Ascending aorta (tissue), 2 donors: ENCODE measurements at places on chromosomes 6 and 20.

DNA sequence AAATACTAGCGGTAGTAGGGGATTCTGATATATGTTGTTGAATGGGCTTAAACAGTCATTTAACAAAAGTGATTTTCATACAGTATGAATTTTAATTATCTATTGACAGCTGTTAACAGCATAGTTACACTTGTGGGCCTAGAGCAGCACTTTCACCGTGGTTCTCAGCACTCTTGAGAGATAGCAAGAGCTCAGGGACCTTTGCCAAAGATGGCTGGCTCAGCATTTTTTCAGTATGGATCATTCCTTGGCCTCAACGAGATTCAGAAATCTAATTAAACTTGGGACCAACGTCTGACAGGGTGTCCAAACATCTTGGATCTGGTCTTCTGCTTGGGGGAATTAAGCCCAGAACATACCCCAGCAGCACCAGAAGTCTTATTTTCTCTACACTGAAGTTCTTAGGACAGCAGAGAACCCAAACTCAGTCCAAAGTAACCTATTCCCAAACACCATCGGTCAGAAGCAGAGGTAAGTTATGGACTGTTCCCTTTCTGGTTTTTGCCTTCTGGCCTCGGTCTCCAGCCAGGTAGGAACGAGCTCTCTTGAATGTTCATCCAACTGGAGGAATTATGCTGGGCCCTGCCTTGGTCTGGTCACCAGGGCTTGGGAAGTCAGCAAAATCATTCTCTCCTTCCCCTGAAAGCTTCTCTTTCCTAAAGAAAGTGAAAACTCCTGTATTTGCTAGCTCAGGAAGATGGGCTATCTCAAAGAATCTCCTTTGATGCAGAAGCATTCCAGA, 25.7 kb downstream of the PRPH2 start:
- DNase-seq, result no peak

DNA sequence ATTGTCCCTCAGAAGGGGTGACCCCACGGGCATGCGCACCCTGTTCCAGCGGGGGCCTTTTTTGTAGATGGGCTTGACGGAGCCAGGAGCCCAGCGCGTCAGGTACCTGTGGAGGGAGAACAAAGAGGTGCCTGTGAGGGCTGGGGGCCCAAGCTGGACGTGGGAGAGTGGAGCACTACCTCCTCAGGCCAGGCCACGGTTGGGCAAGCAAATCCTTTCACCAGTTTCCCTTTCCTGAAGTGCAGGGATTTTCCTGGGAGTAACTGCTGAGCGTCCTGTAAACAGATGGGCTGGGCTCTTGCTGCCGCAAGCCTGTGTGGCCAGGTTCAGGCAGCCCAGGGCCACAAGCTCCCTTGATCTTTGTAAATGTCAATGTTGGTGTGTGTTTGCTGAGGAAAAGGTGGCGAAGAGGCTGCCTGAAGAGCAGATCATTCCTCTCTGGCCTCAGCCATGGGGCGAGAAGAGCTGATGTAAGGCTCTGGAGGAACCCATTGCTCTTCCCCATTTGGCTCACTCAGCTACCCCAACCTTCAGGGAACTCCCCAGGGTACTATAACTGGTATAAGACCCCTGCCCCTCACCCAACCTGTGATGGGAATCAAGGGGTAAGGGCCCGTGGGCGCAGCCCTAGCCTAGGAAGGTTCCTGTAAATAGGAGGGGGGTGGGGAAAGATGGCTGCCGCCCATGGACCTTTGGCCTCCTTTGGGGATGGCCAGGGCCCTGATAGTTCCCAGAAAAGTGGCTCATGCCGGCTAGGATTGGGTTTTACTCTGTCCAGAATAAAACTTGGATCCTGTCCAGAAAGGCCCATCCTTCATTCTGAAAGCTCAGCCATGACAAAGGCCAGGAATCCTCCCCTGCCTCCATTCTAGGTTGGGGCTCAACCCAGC, 15.5 kb downstream of the MRPS18A start:
- DNase-seq, result no peak

DNA sequence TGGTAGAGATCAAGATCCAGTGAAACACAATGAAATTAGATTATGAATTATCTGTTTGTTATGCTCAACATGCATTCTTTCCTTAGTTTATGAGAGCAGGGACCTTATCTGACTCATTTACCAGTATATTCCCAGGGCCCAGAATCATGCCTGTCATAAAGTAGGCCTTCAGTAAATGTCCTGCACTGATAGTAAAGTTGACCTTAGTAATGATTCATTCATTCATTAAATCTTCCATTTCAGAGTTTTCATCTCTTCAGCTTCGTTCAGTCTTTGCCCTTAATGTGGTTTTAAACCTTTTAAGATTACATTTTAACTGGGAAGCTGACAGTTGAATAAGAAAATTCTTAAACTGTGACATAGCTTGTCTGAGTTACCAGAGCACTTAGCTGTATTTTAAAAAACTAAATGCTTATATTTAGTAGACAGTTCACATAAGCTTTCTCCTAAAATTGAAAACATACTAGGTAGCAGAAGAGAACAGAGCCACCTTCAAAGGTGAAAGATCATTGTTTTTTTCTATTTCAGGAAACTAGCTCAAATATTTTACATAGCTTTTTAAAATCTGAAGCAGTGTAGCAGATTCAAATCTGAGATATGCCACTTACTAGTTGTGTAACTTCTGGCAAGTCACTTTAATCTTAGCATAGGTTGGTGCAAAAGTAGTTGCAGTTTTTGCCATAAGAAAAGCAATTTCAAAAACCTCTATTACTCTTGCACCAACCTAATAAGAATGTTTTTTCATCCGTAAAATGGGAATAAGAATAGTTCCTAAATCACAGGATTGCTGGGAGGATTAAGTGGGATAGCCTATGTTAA, 41.4 kb downstream of the MCM8 start:
- no peak for DNase-seq

DNA sequence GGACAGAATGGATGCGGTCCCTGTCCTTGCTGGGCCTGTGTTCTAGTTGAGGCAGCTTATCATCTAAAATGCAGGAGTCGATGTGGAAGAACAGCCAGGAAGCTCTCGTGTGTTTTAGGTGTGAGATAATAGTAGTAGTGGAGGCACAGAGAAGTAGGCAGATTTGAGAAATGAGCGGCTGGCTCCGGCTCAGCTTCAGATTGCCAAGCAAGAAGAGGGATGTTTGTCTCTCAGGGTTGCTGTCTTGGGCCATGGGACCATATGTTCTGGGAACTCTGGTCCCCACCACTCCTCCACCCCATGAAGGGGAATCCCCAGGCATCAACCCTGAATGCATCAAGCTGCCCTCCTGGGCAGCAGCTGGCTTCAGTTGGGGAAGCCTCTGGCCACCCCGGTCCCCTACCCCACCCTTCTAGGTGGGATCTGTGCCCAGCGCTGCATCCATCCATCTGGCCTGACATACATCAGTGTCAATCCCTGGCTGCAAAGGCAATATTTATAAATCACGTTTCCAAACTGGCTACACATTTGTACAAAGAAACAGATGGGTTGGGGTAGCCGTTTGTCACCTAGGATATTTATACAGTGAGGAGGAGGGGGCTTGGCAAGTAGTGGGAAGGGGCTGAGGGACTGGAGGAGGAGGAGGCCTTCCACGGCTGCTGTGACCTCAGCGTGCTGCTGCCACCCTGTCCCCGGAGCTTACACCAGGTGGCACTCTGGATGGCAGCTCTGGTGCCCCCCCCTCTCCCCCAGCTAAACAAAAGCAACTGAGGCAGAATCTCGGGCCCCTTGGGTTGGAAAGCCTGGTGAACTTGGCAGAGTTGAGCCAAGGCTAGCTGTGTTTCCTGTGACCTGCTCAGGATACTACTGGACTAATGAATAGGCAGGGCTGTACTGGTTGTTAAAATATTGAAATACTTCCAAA, 64.4 kb downstream of the CD40 start:
- DNase-seq, result no peak

DNA sequence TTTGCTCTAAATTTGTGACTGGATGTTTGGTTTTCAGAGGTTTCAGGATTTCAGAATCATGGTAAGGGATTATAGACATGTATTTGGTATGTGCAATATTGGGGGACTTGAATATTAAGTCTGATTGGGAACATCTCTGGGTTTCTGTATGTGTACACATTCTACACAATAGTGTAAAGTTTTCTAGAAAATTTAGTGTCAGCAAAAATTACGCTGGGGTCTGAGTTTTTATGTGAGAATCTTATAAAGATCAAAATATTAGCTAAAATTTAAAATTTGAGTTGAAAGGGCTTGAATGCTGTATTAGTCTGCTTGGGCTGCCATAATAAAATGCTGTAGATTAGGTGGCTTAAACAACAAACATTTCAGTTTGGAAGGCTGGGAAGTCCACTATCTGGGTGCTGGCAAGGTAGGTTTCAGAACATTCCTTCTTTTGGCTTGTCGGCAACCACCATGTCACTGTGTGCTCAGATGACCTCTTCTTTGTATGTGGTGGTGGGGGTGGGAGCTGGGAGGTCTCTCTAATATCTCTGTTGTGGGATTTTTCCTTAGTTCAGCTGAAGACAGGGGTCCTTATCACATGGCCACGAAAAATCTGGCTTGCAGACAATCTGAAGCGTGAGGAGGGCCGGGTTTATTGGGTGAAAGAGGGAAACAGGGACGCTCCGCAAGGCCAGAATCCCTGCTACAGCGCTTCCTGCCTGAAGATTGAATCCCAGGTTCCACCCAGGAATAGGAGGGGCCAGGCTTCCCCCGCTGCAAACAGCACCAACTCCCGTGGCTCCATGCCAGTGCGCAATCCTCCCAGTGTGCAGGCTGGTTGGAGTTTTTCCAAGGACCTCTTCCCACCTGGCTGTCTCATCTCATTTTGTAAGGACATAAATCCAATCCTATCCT, 299.7 kb downstream of the PLCB1 start:
- DNase-seq, result no peak

DNA sequence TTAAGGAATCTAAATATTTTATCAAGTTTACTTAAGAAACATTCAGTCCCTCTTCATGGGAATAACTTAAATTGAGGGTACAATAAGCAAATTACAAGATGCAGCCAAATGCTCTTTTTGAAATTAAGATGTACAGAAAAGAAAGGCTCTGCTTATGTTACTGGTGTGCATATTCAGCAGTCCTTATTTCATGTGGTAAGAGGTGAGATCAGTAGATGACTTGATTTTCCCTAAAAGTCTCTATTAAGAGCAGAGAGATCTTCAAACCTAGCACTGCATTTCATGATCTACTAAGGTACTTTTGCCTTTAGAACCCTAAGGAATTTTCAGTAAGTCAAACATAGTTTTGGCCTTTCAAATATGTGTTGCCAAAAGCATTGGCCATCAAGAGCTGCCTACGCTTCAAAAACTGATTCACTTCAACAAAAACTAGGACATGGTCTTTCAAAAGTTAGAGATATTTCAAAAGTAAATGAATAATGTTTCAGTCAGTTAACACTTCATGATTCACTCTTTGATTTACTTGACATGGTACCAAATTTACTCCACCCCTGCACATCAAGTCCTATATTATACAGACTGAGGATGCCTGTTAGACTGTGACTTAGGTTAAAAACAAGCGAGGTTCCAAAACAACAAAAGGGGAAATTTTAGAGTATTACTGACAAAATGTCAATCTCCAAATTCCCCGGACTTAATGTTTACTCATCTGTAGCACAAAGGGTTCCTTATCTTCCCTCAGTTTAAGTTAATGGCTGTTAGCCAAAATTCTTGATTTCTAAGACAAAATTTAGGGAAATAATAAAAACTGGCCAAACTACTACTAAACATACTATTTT, 19.2 kb downstream of the C6orf62 start:
- no peak for DNase-seq

DNA sequence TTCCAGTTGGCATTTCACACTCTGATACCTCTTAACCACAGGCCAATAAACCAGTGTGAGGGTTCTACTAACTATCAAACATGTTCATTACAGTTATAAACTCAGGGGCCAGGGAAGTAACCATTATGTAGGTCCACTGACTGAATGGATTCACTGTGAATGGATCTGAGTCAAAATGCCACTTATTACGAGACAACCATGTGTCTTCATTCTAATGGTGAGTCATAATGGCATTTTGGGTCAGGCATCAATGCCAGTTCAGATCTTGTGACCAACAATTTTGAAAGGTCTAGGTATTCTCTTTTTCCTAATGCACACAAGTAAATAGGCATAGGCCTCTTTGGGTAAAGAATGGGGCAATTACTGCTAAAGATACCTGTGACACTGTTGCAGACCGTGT, 112.2 kb upstream of the HEY2 start:
- DNase-seq, result no peak

DNA sequence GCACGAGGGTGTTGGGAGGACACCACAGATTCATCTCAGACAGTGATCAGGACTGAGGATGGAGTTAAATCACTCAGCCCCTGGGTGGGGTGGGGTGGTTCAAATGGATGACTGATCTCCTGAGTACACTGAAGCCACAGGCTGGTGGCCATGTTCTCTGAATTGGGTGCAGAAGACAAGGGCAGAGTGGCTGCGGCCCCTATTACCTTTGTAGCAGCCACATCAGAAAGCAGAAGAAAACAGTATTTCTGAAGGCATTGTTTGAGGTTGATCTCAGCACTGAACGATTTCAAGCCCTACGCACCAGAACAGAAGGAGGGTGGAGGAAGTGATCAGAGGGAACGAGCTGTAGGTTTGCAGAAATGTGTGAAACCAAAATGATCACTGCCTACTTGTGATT, 71.6 kb downstream of the SH3BGRL2 start:
- no peak for DNase-seq

DNA sequence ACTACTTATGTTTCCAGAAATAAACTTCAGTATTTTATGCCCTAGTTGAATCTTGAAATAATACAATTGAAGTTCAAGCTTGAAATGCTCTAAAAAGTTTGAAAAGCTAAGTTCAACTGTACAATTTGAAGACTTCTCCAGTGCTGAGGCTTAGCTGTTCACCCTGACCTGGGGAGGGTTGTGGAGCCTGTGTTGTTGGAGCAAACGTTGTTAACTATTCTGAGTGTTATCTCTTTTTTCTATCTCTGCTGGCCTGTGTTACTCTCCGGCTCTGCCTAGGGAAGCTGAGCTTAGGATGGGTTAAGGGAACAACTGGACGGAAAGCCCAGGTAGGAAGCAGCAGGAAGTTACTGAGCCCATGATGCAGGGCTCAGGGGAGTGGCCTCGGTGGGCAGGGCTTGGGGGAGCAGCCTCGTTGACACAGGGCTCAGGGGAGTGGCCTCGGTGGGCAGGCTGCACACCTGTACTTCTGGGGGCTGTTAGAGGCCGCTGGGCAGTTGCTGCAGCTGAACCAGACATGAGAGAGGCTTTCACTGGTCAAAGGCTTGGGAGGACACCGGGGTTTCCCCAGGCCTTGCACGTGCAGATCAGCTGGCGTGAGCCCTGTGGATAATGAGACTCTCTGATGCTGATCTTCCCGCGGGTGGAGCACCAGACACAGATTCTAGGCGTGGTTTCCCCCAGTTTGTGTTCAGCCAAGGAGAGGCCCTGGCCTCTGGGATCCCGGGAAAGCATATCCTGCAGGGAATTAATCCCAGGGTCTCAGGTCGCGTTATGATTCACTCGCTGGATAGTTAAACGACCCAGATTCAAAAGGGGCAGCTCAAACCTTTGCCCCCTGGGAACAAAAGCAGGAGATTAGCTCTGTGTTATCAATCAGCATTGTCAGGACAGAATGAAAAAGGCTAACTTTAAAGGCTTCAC, 58.9 kb downstream of the ERMARD start:
- no peak for DNase-seq

- DNase-seq, result no peak
These were observed 226.1 kb upstream of the GMDS start for GRCh38 chr6:2471472-2471871.
